ENCODE measurements at places on chromosomes 6 and 20.

DNA sequence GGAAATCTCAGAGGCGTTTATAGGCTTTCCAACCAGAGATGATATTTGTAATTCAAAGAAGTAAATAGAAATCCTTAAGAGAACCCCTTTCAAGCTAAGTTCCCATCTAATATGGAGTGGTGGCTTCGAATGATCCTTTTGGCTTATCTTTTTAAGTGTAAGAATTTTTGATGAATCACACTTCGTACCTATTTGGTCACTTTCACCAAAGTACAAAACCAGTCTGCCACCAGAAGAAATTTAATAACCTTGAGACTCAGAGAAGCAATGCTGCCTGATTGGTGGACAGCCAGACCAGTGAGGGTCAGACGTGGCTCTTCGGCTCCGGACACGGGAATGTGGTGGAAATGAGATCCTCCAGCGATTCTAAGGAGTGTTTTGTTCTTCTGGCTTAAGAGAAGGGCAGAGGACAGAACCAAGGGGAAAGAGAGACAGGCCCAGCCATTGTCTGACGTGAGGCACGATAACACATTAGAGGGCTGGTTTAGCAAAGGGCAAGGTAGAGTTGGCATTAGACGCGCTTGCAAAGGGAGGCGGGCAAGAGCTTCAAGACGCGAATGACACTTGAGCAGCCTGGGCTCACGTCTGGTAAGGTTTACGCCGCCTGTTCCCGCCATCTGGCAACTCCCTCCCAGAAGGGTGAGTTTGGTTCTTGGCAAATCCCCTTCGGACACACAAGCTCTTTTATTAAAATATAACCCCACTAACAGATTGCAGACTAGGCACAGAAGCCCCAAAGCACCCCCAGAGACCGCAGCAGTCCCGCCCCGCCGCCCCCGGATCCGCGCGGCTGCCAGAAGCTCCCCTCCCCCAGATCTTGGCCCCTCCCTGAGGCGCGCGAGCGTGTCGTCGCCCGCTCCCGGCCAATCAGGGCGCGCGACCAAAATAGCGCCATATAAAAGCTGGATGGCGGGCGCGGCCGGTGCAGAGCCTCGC, 50.0 kb upstream of the EZR start:
- DNase-seq = peak; percentile 97

GRCh38 chr6:142361779-142362750, 60.3 kb downstream of the ADGRG6 start:
- DNase-seq = no peak

DNA sequence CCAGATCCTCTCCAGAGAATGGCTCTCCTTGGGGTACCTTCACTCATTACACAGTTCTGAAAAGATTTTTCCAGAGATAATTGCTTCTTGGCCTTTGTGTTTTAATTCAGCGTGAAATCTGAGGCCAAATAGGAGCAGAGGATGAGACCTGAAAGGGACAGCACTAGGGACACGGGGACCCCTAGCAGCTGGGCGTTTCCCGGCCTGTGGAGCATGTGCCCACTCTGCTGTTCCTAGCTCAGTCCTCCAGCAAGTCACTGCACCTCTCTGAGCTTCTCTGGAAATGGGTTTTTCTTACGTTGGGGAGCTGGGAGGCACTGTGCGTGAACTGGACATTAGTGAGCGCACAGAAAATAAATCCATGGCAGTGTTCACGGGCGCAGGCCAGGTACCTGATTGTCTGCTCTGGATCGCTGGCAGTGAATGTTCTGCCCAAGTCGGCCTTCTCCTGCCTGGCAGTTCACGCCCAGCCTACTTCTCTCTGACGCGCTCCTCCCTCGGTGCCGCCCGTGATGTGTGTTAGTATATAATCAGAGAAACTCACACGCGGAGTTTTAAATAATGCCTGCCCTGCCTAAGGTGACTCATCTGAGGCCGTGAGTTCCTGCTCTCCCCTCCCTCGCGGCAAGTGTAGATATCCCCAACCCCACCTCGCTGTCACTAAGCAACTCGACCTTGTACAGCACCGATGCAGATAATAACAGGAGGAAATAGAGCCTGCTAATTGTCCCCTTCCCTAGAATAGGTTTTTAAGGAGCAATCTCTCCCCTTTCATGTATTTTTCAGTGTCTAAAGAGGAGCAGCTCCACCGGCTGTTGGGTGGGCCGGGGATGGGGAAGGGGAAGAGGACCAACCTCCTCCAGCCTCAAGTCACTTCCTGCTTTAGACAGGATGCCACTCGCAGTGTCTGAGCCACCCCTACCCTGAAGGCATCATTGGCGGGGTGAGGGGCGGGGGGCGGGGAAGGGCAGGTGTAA, 2.7 kb upstream of the TUBB2A start:
- DNase-seq = peak; percentile 51

DNA sequence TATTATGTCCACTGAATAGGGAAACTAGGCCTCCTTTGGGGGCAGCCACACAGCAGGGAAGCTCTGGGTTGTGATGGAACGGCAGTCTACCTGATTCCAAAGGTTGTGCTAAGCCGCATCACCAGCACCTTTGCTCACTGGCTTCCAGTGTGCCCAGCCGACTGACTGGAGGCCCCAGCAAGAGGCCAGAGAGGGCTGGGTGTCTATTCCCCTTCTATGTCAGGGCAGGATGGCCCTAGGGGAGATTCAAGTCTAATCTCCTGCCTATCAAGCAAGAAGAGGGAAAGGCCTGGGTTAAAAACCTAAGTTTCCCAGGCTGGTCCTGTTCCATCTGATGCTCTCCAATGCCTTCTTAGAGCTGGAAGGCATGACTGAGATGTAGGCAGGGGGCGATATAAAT, 53.6 kb downstream of the JPH2 start:
- no peak for DNase-seq

DNA sequence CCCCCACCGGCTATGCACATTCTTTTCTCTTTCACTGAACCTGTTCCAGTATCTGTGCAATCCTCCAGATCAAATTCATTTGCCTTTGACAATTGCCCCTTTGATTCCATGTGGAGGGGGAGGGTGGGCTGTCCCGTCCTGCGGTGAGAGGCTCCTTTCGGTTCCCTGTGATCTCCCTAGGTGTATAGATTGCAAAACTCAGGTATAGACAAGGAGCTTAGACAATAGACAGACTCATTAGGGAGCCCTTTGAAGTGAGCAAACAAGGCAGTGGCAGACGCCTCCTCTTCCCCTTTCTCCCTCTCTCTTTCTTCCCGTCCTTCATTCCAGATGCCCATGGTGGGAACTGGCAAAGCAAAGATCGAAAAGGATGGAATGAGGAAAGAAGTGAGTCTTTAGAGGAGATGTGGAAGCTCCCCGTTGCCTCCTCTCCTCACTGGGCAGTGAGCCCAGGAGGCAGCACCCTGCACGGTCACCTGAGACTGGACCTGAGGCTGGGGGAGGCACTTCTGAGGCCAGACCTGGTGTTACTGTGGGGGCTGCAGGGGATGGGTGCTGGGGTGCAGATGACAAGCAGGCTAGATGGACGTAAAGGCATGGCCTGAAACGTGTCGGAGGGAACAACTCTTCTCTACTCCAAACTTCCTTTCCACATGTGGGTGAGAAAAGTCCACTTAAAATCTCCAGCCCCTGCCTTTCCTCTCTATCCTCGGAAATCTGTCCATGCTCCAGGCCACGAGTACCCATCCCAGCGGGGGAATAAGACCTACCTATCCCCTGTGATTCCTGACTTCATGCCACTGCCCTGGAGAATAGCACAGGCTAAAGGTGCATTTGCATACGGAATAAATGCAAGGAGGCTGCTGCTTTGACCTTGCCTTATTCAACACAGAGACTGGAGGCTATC, 256.6 kb upstream of the FOXQ1 start:
- DNase-seq = no peak

- DNase-seq = no peak
Observed at GRCh38 chr6:21163110-21163837, 430.3 kb upstream of the SOX4 start.

GRCh38 chr6:26218824-26219223, 131.6 kb downstream of the HFE start:
- DNase-seq = no peak

DNA sequence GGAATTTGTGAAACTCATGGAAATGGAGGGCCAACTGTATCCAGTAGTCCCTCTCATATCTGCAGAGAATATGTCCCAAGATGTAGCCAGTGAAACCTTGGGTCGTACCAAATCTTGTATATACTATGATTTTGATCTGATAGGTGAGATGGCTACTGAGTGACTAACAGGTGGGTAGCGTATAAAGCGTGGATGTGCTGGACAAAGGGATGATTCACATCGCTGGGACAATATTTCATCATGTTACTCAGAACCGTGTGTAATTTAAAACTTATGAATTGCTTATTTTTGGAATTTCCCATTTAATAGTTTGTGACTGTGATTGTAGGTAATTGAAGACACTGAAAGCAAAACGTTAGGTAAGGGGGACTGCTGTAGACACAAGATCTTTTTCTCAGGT, 144.1 kb downstream of the SMAP1 start:
- no peak for DNase-seq

DNA sequence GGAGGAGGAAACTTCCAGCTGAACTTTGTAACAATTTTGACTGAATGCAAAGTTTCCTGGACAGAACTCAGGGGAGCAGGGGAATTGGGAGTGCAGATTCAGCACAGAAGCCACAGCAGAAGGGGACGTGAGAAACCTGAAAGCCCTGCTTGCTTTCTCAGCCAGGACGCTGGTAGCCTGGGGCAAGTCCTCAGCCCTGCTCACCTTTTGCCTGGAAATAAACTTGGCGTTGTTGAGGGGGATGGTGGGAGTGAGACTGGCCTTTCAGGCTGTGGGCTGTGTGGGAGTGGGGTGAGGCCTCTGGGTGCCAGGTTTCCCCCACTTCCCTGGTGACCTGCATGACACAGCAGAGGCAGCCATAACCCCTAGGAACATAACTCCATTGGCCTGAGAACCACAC, 238.1 kb upstream of the HS3ST5 start:
- no peak for DNase-seq

DNA sequence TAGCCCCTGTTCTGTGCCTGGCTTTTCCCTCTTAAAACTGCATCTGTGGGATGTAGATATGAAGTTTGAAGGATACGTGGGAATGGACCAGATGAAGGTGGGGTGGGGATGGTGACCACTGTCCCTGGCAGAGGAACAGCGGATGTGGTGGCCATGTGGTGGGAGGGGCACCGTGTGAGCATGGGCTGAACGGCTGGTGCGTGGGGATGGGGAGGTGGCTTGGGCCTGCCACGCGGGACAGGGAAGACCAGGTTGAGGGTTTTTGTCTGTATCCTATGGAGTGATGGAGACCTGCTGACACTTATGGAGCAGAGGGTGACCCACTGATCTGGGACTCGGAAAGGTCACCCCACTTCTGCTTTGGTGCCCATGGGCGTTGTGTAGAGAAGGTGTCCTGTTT, 19.2 kb downstream of the PHACTR3 start:
- no peak for DNase-seq

- no peak for DNase-seq
Observed at GRCh38 chr6:15301179-15302006, 55.5 kb downstream of the JARID2 start.

DNA sequence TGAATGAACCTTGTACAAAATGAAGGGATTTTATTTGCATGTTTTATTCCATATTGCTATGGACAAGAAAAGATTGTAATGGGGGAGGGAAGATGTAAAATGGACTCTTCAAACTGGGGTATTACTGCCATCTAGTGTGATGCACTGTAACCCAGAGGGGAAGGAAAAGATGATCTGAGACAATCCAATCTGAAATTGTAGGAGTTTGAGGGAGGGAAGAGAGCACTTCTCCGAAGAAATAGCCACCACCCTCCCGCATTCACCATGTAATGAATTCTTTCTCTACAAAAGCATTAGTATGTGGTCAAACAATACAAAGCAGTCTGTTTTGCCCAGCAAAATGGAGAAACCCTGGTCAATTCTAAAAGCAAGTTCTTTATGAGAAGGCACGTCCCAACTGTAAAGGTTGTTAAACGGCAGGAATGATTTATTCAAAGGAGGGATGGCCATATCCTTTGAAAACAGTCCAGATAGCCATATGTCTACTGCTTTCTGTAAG, 679.5 kb upstream of the NRSN1 start:
- no peak for DNase-seq

GRCh38 chr6:73739096-73739495, 43.1 kb downstream of the CD109 start:
- no peak for DNase-seq

GRCh38 chr6:110296241-110297025, 61.7 kb downstream of the METTL24 start:
- DNase-seq = no peak

DNA sequence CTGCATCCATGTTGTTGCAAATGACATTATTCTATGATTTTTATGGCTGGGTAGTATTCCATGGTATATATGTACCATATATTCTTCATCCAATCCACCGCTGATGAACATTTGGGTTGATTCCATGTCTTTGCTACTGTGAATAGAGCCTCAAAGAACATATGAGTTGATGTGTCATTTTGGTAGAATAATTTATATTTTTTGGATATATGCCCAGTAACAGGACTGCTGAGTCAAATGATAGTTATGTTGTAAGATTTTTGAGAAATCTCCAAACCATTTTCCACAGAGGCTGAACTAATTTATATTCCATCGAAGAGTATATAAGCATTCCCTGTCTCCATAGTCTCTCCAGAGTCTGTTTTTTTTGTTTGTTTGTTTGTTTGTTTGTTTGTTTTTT, 1373.5 kb downstream of the GRIK2 start:
- DNase-seq = no peak

- no peak for DNase-seq
Observed at GRCh38 chr20:53036992-53037391, 64.8 kb downstream of the TSHZ2 start.

GRCh38 chr6:69232496-69232895, 564.3 kb downstream of the LMBRD1 start:
- no peak for DNase-seq

DNA sequence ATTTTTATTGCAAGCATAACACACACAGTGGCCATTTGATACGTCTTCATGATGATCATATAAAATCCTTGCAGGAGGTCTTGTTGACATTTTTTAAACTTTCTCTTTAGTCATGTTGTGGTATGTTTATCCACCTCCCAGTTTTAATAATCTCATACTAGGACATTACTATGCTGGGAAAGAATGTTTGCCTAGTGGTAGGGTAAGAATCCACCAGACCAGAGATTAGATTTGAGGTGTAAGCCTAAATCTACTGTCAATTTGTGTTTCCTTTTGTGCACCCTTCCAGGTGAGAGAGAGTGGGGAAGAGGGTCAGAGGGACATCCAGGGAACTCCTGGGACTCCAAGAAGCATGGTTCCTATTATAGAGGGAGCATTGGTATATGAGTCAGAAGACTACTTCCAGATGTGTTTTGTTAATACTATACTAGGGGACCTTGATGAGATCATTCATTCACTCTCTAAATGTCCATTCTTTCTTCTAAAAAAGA, 298.3 kb upstream of the SASH1 start:
- no peak for DNase-seq

DNA sequence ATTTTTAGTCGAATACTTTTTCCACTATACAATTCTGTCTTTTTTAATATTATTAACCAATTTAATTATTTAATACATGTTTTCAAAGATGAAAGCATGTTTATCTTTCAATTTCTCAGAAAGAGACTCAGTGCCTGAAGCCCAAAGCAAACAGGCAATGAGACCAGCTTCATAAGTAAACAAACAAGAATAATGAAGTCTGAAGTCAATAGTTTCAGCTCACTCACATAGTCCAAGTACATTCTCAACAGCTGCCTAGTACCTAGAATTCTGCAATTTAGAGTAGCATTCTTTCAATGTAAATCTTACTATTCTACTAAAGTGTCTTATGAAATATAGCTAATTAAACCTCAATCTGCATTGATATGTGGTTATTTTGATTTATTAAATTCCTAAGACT, 626.5 kb upstream of the NRSN1 start:
- no peak for DNase-seq

Measured in T-helper 17 cell (primary cell).